ENCODE measurements at places on chromosomes 3 and 15.

DNA sequence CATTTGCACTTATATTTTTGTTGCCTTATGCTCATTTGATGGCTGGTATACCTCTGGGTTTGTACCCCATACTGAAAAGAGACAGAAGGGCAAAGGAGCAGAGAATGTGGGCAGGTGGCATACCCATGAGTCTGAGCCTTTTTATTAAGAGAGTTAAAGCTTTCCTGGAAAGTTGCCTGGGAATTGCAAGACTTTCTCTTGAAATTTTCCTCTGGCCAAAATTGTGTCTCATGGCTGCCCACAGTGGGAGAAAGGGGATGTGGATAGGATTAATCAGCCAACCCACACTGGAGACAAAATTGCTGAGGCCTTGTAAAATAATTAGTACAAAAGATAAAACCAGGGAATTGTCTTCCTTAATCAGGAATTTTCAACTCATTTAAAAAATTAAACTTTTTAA is 8.2 kb upstream of the NMD3 start:
- DNase-seq: peak; percentile 30

- DNase-seq: no peak
Observed at GRCh38 chr3:60633644-60634043, 617.6 kb downstream of the FHIT start.

GRCh38 chr15:52069559-52069958 is 43.0 kb downstream of the BCL2L10 start:
- no peak for DNase-seq

GRCh38 chr3:32432711-32433530 is 41.3 kb downstream of the CMTM7 start:
- no peak for DNase-seq

DNA sequence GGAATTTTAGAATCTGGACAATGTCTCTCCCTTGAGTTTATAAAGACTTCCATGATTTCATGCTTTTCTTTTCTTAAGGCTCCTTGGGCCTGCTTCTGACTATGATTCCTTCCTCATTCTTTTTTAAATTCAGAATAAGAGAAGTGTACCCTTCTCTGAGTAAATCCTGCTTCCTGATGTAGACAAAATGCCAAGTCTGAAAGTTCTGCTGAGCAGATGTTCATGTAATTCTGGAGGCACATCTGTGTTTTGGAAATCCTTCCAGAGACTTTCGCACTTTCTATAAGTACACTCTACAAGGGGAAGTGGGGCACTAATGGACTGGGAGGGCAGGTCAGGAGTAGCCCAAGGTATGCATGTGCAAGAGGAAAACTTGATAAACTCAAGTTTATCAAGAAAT is 24.8 kb downstream of the TPM1 start:
- DNase-seq: peak; percentile 4

DNA sequence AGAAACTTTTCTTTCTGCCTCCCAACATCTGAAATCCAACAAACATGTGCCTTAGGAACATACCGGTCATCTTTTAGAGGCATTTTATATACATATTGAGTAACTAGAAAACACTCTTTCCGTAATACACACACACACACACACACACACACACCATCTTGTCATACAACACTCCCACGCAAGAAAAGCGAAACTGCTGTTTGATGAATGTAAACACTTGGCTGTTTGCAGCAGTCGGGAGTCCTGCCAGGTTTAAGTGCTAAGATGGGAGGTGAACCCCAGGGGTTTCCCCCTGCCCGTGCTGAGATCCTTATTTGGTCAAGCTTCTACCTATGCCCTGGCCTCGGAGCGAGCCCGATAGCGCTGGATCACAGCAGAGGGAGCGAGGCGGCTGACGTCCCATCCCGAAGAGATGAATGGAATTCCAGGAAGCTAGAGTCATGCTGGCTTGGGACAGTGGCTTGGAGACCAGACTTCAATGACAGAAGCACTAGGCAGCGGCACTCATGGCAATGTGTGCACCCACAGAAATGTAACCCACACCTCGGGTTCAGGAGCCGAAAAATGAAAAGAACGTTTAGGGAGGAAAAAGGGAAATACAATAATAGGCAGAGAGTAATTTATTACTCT is 1.3 kb upstream of the THBS1 start:
- DNase-seq: no peak

DNA sequence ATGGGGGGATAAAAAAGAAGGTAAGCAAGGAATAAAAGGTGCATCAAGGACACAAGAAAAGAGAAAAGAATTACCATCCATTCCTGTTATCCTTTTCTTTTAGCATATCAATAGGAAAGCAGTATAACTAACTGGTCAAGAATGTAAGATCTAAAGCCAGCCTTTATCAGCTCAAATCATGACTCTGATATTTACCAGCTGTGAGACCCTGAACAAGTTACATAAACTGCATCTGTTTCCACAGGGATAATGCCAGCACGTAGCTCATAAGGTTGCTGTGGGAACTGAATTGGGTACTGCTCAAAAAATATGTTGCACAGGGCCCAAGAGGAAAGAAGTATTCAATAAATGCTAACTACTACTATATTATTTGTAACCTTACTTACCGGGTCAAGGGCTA is 1092.2 kb upstream of the CFAP20DC start:
- no peak for DNase-seq

GRCh38 chr3:12611117-12611516 is 52.8 kb downstream of the RAF1 start:
- DNase-seq: no peak

DNA sequence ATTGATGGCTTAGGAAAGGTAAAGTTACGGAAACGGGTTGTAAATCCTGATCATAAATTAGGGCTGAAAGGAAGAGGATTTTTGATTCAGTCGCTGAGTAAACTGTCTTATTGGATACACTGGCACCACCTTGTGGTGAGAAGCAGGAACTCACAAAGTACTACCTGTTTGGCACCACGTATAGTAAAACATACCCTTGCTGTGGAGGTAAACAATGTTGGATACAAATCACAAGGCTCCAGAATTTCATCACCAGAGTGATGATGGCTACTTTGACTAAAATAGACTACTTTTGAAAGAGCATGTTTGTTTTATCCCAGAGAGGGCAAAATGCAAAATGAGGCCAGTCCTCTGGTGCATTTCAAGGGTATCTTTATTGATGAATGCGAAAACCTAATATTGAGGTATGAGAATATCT is 216.9 kb downstream of the IGSF11 start:
- no peak for DNase-seq

DNA sequence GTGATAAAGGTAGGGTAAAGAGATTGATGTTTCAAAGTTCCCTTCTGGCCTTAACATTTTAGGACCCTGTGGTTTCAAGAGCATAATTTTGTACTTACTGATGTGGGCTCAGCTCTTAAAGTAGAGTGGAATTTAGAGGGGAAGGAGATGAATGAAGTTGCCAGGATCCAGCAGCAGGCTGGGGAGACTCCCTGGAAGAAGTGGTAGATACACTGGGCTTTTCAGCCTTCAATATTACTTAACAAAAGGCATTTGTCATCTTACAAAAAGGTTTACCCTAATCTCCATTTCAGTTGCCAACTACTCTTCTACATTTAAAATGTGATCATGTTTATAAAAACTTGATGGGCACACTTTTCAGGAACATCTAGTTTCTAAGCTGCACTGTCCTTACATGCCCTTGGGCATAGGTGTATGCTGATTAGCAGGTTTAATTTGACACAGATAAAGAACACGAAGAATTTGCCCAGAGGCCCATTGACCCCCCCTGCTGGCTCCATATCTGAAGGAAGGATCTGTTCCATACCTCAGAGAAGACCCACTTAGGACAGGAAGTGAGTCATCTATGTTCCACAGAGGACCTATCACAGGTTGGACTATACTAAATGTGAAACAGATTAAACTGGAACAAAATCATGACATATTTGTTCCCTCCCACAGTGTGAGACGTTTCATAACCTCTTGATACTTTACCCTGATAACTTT is 93.0 kb upstream of the LPP start:
- no peak for DNase-seq

DNA sequence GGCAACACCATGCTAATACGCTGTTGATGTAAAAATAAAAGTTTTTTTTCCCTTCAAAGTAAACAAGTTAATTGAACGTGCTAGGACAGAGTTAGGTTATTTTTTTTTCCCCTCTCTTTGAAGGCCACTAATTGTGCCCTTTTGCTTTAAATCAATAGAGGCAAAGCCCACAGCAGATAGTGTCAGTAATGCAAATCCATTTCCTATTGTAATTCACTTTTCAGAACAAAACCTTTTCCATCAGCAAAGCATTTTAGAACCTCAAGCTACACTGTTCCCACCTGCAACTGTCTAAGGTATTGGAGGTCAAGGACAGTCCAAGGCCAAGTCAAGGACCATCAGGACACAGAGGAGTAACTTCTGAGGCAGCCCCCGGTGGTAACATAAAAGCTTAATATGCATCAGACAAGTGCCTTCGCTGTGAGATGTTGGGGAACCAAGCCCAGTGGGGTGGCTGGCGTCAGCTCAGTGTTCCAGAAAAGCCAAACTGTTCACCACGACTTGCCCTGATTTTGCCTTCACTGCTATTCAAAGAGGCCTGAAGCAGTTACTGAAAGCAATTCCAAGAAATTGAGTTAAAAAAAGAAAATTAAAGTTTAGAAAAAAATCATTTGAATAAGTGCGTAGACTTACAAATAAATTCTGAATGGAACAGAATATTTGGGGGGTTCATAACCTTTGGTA is 65.8 kb upstream of the ICE2 start:
- DNase-seq: no peak

DNA sequence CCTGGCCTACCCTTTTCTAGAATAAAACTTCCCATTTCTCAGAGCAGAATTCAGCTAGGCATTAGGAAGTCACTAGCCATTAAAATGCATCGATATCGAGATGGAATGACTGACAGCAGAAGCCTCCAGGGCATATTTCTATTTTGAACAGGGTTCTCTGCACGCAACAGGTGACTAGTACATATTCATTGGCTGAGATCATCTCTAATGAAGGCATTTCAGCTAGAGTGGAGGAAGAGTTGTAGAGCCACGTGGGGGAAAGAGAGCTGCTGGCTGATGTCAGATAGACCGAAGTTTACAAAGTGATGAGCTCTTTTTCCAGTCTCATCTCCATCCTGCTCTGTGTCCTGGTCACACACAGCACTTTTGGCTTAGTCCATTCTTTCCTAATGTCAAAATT is 7.5 kb downstream of the TMEM40 start:
- no peak for DNase-seq

DNA sequence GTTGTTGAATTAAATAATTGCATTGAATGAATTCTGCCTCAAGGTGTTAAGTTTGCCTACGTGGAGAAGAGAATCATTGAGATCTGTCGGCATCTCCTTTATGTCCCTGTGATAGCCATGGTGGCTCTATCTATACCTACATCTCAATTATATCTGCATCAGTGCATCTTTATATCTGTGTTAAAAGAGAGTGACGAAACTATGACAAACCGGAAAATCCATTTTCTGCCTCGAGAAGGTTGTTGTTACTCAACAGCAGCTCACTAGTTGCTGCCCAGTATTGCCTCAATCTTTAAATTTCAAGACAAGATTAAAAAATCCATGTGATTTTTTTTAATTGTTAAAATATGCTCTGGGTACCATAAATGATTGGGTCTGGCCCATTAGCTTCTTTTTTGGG is 58.7 kb downstream of the GUCA1C start:
- DNase-seq: no peak

GRCh38 chr3:14434126-14434497 is 31.7 kb downstream of the SLC6A6 start:
- no peak for DNase-seq

- no peak for DNase-seq
Observed at GRCh38 chr3:129357616-129358015, 70.8 kb downstream of the EFCAB12 start.

DNA sequence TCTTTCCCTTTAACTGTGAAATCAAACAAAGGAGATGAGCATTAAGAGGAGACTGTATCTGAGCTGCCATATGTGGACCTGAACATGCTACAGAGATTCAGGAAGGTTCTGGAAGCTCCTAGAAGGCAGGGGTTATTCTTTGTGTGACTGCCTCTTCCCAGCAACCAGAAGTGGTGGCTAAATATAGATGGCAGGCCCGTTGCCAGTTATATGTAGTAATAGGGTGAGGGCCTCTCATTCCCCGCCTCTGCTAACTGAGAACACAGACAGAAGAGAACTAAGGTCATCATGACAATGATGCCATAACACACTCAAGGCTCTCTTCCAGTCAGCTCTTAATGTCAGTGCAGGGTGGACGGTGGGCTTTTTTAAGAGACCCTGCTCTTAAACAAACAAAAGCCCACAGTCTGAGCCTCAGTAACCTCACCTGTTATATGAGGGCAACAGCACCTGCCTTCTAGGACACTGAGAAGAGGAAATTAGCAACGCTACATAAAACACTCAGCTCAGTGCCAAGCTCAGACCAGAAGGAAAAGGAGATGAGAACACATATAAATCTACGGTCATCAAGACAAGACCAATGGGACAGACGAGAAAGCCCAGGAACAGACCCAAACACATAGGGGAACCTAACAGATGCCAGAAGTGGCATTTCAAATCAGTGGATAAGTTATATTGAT is 22.3 kb downstream of the CFAP92 start:
- DNase-seq: no peak
